Subcutaneous preadipocyte (primary cell): ENCODE measurements at places on chromosomes 7 and 10. TPM values are rescaled to one million over a fixed set of nuclear protein-coding genes. Genes with fewer than 3 reads are reported as not detected.

Gene HOXA1
- total RNA-seq: 0.73 and 1.4 TPM in 2 replicates

Gene ADRA2A
- total RNA-seq: 1.5 TPM in 1 of 2 replicates, not detected in the other

Gene ANKRD1
- total RNA-seq: 0.20 TPM in 1 of 2 replicates, not detected in the other

Gene INSYN2A
- 1.1 and 1.2 TPM in 2 replicates for total RNA-seq

Gene CALY
- total RNA-seq: not detected in 2 replicates

Gene ANKRD61
- not detected in 2 replicates for total RNA-seq

Gene CPA1
- total RNA-seq: not detected in 2 replicates

Gene VIPR2
- total RNA-seq: not detected in 2 replicates

Gene DNTT
- total RNA-seq: not detected in 2 replicates

Gene CRTAC1
- total RNA-seq: not detected in 2 replicates

Gene RAB18
- 26.0 and 28.7 TPM in 2 replicates for total RNA-seq

Gene POLR2J2
- 2.6 and 8.0 TPM in 2 replicates for total RNA-seq

Gene PPP1R17
- not detected in 2 replicates for total RNA-seq

Gene OR2A5
- not detected in 2 replicates for total RNA-seq

Gene CAV1
- 1,206 and 1,266 TPM in 2 replicates for total RNA-seq

Gene MYL10
- total RNA-seq: not detected in 2 replicates

Gene FAM180A
- total RNA-seq: 60.6 and 73.5 TPM in 2 replicates

Gene MYO3A
- total RNA-seq: not detected in 2 replicates

Gene PHYHIPL
- not detected in 2 replicates for total RNA-seq

Gene DKK1
- total RNA-seq: 55.9 and 92.1 TPM in 2 replicates

Gene C7orf57
- not detected in 2 replicates for total RNA-seq

Gene CCDC3
- not detected in 2 replicates for total RNA-seq

Gene TUBB8
- not detected in 2 replicates for total RNA-seq

Gene LBX1
- not detected in 2 replicates for total RNA-seq

Gene FAM241B
- total RNA-seq: not detected in 2 replicates

Gene NYAP1
- total RNA-seq: 1.5 and 2.0 TPM in 2 replicates

Gene FAM25G
- total RNA-seq: not detected in 2 replicates

Gene LIMK1
- total RNA-seq: 41.5 and 46.7 TPM in 2 replicates

Gene NXPH1
- not detected in 2 replicates for total RNA-seq

Gene NEURL1
- total RNA-seq: 0.37 and 0.39 TPM in 2 replicates

Gene RBP4
- 0.73 and 2.2 TPM in 2 replicates for total RNA-seq
